ENCODE measurements at places on chromosomes 3 and 15. TPM values are rescaled to one million over a fixed set of nuclear protein-coding genes. Genes with fewer than 3 reads are reported as not detected.
A peak's percentile ranks its signal among the peaks of the same experiment; 100 is the strongest.

DNA sequence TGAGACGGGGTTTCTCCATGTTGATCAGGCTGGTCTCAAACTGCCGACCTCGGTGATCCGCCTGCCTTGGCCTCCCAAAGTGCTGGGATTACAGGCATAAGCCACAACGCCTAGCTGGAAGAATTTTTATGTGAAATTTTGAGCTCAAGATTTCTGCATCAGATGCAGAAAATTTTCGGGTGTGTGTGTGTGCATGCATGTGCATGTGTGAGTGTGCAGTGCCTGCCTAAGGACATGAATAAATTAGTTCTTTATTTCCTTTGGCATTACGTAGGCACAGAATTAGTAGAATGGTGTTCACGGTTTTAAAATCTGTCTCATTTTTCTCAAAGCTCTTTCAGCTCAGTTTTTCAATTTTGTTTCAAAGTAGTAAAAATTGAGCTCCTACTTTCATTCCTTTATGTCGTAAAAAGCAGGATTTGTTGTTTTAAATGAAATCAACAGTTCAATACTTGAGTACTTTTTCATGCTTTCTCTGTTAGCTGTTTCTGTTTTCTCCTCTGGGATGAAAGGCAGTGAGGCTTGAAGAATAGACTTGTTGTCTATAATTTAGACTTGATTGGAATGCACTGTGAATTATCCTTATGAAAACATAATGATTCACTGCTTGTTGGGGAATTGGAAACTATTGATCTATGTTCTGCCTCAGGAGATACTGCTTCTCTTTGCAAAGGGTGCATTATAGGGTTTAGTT lies 23.3 kb upstream of the RAB11A start:
- no peak for DNase-seq

Gene PLSCR5
- polyA plus RNA-seq = not detected

- DNase-seq = no peak
Observed at GRCh38 chr3:36149447-36149865, 230.8 kb upstream of the STAC start.

- DNase-seq = no peak
Observed at GRCh38 chr15:85840802-85841152, 46.1 kb upstream of the KLHL25 start.

- DNase-seq = no peak
Observed at GRCh38 chr15:76994001-76994400, 925 bp upstream of the PSTPIP1 start.

GRCh38 chr15:40102897-40103858 lies 5.5 kb downstream of the BMF start:
- peak; percentile 88 for DNase-seq

DNA sequence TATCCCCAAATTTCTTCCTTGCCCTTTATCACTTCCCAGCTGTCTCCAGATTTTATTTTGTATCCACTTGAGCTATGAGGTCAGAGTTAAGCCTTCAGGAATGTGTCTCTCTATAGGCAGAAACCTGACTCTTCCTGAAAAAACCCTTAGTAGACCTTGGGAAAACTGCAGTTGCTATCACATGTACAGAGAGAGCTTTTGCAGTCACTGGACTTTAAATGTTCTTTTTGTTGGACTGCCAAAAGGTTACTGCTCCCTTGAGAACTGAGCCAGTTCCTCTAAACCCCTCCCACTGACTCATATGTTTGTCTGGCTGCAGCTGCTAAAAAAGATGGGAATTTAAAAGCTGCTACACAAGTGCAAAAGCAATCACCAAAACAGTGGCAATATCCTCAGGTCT lies 169.1 kb upstream of the CCDC54 start:
- peak; percentile 80 for DNase-seq

DNA sequence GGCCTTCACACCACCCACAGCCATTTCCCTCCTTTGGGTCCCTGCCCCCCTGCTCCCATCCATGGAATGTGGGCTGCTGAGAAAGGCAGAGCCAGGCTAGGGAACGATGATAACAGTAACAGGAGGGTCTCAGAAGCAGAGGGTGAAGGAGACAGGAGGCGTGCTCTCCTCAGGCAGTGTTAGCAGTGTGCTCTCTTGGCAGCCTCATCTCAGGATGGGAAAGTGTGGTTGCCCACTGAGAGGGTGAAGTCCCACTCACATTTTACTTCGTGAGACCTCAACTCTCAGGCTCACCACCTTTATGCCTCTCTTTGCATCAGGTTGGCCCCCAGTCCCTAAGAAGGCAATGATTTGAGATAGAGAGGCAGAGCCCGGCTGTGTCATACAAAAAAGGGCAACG lies 24.5 kb downstream of the TIGIT start:
- DNase-seq = no peak

GRCh38 chr3:71066849-71067261 lies 516.7 kb downstream of the FOXP1 start:
- DNase-seq = no peak

Gene ARHGAP11A
- 1.5 TPM for polyA plus RNA-seq

- no peak for DNase-seq
Observed at GRCh38 chr3:160981217-160981938, 123.8 kb downstream of the B3GALNT1 start.

- DNase-seq = no peak
Observed at GRCh38 chr3:40763807-40764206, 239.0 kb downstream of the ZNF621 start.

GRCh38 chr15:68991723-68992122 lies 22.8 kb upstream of the NOX5 start:
- peak; percentile 39 for DNase-seq

Gene FBXO40
- not detected for polyA plus RNA-seq

DNA sequence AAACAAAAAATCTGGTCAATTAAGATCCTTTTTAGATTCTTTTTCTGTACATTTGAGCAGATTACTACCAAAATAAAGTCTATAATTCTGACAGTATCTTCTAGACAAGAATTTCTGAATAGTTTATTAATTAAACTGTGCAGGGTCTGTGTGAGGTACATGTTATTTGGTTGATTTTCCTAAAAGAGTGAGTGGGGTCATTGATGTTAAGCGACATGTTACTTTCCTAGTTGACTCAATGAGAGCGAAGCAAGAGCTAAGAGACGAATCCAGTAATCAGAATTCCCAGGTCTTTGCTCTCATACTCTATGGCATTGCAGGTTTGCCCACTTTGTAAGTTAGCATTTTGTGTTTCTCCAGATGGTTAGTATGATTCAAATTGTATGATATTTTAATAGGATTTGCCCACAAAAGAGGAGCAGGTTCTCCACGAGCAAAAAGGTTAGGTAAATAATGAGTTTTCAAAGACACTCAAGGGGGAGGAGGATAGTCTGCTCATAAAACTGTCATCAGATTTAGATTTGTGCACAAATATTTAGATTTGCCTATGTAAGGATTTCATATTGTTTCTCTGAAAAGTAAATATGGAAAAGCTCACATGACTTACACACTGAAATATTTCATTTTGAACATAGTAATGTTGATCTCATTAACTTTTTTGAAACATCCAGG lies 217.2 kb upstream of the CGNL1 start:
- no peak for DNase-seq

Gene KBTBD8
- polyA plus RNA-seq = 1.2 TPM

Gene PTH1R
- polyA plus RNA-seq = 26.4 TPM

DNA sequence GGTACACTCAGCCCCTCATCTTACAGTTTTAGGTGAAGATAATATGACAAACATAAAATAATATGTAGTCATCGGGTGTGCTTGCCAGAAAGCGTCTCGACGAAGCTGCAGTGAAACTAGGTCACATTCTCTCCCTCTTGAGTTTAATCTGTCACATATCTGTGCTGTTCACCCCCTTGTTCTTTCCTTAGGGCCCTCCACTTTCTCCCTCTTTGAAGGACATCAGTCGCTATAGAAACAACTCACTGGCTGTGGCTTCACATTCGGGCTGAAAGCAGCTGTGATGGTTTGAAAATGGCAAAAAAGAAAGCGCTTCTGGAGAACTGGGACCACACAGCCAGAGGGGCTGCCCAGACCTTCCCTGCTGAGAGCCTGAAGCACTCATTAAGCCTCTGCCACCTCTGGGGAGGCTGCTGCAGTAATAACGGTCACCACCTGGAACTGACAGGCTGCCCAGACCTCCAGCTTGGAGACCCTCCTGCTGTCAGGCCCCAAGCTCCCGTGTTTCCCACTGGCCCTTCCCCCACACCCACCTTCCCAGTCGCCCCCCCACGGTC lies 50.3 kb downstream of the ABTB1 start:
- DNase-seq = no peak

DNA sequence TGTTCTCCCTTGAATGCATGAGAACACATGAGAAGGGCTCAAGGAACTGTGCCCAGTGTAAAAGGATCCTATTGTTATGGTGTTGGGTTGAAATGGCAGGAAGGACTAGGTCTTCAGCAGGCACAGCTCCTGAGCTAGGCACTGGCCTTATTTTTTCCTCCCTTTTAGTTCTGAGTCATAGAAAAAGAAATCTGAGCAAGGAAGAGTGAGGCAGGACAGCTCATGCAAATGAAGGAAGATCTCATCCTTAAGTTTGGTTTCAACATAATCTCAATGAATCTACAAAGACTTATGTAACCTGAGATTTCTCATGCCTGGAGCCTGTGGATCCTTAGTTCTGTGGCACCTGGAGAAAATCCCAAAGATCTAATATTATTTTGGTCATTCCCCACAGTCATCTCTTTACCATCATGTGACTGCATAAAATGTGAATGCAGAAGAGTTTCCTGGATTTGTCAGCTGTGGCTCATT lies 188.6 kb upstream of the TBL1XR1 start:
- no peak for DNase-seq

GRCh38 chr3:170751899-170752293 lies 118.1 kb downstream of the RPL22L1 start:
- no peak for DNase-seq

DNA sequence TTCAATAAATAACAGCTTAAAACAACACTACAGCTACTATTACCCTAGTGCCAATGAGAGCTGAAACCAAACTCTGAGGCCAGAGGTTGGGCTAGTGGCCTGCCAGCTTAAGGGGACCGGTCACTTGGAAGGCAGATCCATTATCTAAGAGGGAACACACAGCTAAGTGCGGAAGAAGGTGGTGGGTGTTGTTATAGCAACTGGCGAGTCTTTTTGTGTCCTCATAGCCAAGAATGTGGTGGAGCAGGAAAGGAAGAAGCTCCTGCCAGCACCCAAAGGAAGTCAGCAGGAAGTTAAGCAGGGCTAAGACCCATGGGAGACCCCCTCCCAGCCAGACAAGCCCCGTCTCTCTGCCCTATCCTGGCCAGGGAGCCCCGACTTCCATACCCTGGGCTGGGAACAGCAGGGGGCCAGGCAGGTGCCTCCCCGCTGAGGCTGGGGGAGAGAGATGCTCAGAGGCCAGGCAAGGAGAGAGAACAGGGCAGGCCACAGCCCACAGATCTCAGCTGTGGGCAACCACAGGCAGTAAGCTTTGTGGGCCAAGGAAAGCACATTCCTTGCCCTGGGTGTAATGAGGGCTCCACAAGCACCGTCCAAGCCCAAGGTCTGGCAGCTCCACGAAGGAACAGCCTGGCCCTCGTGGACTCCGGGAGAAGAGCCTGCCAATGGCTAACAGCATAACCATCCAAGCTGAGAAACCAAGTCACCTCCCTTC lies 34.0 kb upstream of the HRH1 start:
- no peak for DNase-seq

DNA sequence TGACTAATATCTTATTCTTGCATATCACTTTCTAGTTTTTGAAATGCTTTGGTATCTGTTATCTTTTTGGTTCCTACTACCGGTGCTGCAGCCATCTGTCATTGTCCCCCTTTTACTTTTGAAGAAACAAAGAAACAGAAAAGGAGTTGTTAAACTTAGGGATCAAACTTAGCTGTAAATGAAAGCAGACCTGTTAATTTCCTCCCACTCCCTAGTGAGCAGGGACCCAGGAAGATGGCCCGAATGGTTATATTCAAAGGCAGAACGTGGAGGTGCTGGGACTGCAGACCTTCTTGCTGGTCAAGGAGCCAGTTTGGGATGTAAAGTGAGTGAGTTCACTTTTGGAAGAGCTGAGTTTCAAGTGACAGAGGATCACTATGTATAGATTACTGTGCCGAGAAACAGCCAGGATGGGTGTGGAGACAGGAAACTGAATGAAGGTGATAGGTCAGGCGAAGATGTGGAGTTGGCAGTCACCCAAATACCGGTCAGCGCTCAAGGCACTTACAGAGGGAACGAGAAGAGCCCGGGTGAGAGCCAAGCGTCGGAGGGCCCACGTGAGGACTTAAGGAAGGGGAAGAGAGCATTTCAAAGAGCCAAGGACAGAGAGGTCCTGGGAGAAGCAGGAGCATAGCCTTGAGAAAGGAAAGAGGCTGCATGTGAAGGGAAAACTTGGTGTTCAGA lies 20.1 kb downstream of the KBTBD8 start:
- no peak for DNase-seq

DNA sequence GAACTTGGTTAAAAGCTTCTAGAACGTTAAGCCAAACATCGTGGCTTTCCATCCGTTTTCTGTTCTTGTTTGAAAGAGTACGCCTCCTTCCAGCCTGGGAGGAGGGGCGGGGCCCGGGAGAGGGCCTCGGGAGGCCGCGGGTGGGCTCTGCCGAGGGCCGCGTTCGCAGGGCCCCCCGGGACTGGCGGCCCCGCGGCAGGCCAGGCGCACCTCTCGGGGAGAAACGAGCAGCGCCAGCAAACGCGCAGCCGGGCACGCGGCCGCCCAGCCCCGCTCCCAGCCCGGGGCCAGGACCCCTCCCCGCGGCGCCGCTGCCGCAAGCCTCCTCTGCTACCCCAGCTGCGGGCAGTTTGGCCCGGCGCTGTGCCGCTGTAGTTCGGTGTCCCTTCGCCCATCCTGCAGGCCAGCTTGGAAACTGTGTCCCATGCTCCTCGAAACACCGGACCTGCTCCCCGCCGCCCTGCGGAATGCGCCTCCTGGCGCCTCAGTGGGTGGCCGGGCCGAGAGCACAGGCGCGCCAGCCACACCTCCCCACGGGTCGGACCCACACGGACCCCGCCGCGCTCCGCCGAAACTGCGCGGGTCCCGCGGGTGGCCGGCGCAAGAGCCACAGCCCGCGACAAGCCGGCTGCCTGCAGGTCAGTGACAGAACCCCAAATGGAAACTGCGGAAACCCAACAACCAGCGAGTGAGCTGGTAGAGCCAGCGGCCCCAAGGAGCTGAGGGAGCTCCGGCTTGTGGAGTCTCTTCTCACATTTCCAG lies 2.3 kb downstream of the OCA2 start:
- DNase-seq = no peak

Gene RBP2
- polyA plus RNA-seq = not detected

Gene CCNB2
- 0.61 TPM for polyA plus RNA-seq

DNA sequence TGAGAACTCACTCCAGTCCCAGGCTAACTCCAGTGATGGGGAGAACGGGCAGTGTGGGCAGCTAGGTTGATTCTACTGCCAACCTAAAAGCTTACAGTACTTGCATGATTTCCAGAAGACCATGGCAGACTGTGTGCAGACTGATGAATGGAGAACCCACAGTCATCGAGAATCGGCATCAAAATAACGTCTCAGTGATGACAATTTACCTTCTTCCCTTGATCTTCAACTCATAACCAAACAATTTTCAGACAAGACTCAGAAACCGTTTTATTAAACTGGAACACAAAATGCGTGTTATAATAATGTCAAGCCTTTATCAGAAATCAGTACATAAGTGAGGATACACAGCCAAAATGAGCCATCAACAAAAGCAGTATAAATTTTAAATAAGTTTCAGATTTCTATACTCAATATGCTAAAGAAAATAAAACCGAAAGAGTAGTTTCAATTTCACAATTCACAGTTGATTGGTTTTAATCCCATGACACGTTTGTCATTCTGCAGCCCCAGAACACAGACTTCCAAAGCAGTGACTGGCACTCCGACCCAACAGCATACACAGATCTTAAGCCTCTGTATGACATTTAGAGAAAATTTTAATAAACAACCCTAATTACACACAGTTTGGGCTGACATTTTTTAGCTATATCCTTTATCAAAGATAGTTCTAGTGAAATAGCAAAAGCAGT lies 54.5 kb downstream of the ZMAT3 start:
- DNase-seq = no peak

- no peak for DNase-seq
Observed at GRCh38 chr3:128270559-128271492, 117.5 kb downstream of the EEFSEC start.

GRCh38 chr3:98529856-98530459 lies 1.8 kb upstream of the GPR15 start:
- DNase-seq = no peak
